ENCODE measurements at places on chromosomes 7 and 10.

- DNase-seq, result no peak
Measured at GRCh38 chr10:78291722-78292121, 258.1 kb downstream of the RPS24 start.

GRCh38 chr7:96346293-96346953 is 24.5 kb upstream of the SLC25A13 start:
- DNase-seq, result no peak

DNA sequence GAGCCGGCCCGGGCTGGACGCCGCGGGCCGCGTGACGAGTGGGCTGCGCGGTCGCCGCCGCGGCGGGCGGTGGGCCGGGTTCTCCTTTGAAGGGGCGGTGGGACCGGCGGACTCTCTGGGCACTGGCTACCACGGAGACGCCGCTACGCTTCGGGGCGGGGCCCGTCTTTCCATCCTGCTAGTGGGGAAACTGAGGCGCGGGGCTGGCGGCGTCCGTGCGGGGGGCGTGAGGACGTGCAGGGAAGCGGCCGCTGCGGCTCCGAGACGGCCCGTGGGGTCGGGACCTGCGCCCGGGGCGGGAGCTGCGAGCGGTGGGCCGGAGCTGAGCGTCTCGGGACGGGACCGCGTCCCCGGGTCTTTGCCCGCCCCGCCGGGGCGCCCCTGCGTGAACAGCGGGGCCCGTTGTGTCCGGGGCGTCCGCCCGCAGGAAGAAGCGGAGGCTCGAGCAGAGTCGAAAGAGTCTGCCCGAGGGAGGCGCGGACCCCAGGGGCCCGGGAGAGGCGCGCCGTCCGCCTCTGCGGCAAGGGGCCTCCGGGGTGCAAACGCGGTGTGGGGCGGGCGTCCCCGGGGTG is 548 bp upstream of the BNIP3 start:
- no peak for DNase-seq

- DNase-seq, result no peak
Measured at GRCh38 chr7:107854989-107855388, 36.0 kb upstream of the DLD start.

GRCh38 chr7:140672382-140673062 is at the start of gene ADCK2:
Gene ADCK2 (plus strand): TSS chr7:140672945. CDS start chr7:140673331, 386 bp downstream.
- DNase-seq, result peak; percentile 21

- peak; percentile 7 for DNase-seq
Measured at GRCh38 chr7:117995850-117996650, 122.8 kb upstream of the CTTNBP2 start.

GRCh38 chr10:13338390-13339110 is 9.5 kb downstream of the SEPHS1 start:
- no peak for DNase-seq

GRCh38 chr7:127809261-127809702 is 157.3 kb downstream of the SND1 start:
- DNase-seq, result no peak

All from CD14-positive monocyte (primary cell).